ENCODE measurements at places on chromosomes 1 and 21. TPM values are rescaled to one million over a fixed set of nuclear protein-coding genes. Genes with fewer than 3 reads are reported as not detected.

The SEMA6C gene
- 20.9 TPM for polyA plus RNA-seq

GRCh38 chr1:44786138-44786840, 1.7 kb downstream of the BEST4 start:
- DNase-seq = no peak

The ACTN2 gene
- 1.3 TPM for polyA plus RNA-seq

The TNFAIP8L2 gene
- polyA plus RNA-seq = 1.5 TPM

The C1orf210 gene
- 25.6 TPM for polyA plus RNA-seq

DNA sequence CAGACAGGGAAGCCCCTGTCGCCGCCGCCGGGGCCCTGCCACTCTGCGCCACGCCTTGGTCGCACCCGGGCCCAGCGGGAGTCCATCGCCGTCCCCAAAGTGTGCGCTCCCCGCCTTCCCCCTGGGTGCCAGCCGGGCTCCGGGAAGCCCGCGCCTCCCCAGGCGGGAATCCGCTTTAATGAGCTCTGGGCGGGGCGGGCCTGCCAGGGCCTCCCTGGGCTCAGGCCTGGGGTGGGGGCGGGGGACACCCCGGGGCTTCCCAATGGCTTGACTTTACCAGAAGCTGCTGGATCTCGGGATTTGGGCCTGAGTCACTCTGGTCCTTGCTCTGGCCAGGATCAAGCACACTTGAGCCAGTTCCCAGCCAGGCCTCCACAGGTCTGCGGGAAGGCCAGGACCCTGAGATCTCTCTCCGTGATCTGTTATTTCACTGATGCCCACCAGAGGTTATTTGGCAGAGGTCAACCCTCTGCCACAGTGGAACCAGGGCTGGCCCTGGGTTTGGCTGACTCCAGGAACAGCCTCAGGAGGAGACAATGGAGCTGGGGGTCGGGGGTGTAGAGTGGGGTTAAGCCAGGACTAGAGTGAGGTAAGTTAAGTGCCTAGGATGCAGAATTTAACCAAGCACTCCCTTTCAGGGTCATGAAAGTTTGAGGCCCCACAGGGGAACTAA, 178.4 kb upstream of the EDN2 start:
- no peak for DNase-seq

- DNase-seq = no peak
These were observed 105.8 kb downstream of the GREM2 start for GRCh38 chr1:240506176-240506575.

GRCh38 chr1:38027201-38028104, 14.9 kb downstream of the UTP11 start:
- DNase-seq = no peak

Data from right renal cortex interstitium (tissue), 3 donors.